MCF 10A (cell line): ENCODE measurements at places on chromosomes 12 and 14. TPM values are rescaled to one million over a fixed set of nuclear protein-coding genes. Genes with fewer than 3 reads are reported as not detected.

GRCh38 chr14:59274991-59275391 is 86.5 kb downstream of the DAAM1 start:
- DNase-seq: peak; percentile 21

DNA sequence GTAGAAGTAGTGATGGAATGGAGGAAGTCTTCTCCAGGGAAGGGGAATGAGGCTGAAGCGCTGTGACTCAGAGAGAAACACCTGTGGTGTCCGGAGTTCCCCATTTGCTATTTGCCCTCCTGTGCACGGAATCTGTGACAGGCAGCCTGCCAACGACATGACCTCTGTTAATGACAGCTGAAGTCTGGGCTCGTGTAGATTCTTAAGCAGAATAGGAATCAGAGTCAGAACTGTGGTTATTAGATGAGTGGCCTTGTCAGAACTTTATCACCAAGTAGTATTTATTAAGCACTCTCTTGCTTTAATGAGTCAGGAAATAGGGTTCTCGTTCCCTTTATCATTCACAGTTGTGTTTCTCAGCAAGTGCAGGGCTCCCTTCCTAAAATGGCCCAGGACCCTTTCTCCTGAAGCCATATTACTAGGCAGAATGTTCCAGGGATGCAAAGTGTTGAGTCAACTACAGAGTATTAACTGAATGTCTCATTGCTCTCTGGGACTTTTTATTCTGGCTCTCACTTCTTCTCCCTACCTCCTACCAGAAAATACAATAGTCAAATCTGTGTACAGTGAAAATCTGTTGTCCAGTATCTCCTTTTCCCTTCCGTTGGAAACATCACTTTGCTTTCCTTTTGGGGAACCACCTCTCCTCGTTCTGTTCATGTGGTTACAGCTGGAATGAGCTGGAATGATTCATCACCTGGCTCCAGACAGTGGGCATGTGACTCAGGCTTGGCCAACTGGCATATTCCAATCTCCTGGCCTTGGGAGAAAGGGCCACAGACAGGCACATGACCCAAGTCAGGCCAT is 77.8 kb upstream of the MAX start:
- DNase-seq: peak; percentile 90

Gene TNFRSF1A
- 103 and 110 TPM in 2 replicates for total RNA-seq

DNA sequence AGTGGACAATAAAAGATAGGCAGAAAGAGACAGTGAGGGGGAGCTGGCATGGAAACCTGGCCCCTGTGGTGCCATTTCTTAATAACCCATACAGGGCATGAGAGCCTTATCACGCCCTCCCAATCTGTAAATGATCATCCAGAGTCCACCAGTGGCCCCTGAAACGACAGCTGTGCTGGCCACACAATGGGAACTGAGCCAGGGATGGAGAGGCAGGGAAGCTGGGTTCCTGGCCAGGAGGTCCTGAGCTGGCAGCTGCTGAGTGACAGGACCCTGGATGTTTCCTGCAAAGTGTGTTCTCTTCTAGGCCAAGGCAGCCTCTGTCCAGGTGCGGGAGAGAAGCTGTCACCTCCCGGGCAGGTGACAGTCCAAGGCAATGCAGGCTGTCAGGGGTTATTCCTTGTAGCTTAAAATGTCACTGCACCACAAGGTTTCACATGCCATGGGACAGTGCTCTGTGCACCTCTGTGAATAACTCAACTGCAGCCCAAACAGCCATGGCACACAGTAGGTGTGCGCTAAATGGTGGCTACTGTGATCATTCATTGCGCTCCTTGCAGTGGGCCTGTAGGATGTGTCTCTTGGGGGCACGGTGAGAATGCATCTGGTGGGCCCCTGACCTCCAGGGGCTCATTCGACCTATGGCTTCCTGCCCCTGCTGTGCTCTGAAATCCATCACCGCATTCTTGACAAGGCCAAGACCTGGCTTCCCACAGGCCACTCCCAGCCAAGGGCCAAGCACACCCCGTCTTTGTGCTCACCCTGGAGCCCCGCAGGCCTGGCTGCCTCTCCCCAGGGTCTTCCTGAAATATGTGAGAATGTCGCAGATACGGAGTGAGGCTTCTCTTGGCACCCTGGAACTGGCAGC is 46.3 kb upstream of the BCL11B start:
- DNase-seq: no peak

DNA sequence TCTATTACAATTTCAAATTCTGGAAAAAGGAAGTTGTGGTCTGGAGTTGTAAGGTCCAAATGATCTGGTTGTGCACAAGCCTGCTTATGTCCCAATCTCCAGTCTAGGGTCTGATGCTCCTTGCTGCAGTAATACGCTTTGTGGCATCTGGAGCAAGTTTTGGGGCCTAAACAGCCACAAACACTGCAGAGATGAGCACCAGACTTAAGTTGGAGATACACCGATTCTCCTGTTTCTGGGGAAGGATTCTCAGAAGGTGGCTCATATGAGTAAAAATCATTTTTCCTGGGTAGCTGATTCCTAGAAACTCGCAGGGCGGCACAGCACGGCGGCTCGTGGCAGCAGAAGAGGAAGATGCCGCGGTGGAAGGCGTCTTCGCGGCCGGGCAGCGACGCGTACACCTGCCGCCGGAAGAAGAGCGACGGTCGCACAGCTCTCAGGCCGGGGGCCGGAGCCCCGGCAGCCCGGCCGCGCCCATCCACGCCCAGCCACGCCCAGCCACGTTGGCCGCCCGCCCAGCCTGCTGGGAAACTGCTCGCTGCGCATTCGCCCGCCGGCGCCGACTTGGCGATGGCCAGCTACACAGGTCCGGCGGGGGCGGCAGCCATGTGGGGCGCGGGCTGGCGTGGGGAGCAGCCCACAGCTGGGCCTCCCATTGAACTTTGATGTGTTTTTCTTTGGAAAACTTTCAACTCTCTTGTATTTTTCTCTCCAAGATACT is 129.0 kb downstream of the ASCL4 start:
- DNase-seq: no peak

DNA sequence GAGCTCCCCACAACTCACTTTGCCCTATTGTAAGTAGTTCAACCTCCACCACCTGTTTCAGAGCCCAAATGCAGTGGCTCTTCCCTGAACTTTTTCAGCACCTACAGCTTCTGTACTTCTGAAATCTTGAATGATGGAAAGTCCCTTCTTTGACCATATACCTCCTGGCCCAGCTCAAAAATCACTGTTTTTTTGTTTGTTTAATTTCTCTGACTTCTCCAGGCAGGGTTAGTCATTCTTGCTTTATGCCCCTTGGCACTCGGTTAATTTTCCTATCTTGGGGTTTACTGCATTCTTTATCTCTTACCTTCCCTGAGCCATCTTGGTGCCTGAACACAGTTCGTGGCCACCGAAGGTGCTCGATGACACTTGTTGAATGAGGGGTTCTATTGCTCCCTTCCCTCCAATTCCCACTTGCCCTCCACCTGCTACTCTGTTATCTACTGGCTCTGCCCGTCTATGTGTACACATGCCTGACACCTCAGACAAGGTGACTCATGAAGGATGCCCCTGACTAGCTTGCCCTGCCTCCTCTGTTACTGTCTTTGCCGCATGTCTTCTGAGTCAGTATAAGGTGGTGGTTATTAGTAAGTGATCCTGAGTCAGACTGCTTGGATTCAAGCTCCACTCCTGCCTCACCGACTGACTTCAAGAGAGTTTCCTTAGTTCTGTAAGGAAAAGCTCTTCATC is 4.4 kb downstream of the AMHR2 start:
- peak; percentile 95 for DNase-seq

Gene AMHR2
- not detected in 2 replicates for total RNA-seq

- DNase-seq: no peak
Observed at GRCh38 chr12:130642856-130643255, 73.2 kb downstream of the RIMBP2 start.

GRCh38 chr12:93654421-93654820 is 22.8 kb upstream of the CRADD start:
- no peak for DNase-seq

Gene KLRK1
- total RNA-seq: 0.54 and 2.3 TPM in 2 replicates

- DNase-seq: peak; percentile 73
Observed at GRCh38 chr12:103493199-103493598, 2.6 kb downstream of the C12orf42 start.
